Activated naive CD8-positive, alpha-beta T cell treated with anti-CD3 and anti-CD28 coated beads, Interleukin-2, amount 10 ng/mL, durations not matched to agents 7 days and 5 days (primary cell): ENCODE measurements at places on chromosomes 6 and 20. TPM values are rescaled to one million over a fixed set of nuclear protein-coding genes. Genes with fewer than 3 reads are reported as not detected.

Gene TINAG
- total RNA-seq = not detected

Gene ULBP1
- 0.97 TPM for total RNA-seq

Gene VGLL2
- not detected for total RNA-seq

Gene HTR1E
- not detected for total RNA-seq

Gene SLC4A11
- total RNA-seq = 2.4 TPM

Gene KHDC1L
- total RNA-seq = not detected

Gene SPDEF
- total RNA-seq = not detected

Gene NNAT
- total RNA-seq = not detected

Gene LAMA5
- 0.54 TPM for total RNA-seq

Gene CNR1
- not detected for total RNA-seq

Gene PSORS1C2
- total RNA-seq = not detected
